ENCODE measurements at places on chromosomes 16 and 17.

GRCh38 chr16:29745121-29745852, 503 bp downstream of the C16orf54 start:
- no peak for DNase-seq

- DNase-seq = no peak
Observed at GRCh38 chr17:2436316-2436905, 35.6 kb upstream of the MNT start.

DNA sequence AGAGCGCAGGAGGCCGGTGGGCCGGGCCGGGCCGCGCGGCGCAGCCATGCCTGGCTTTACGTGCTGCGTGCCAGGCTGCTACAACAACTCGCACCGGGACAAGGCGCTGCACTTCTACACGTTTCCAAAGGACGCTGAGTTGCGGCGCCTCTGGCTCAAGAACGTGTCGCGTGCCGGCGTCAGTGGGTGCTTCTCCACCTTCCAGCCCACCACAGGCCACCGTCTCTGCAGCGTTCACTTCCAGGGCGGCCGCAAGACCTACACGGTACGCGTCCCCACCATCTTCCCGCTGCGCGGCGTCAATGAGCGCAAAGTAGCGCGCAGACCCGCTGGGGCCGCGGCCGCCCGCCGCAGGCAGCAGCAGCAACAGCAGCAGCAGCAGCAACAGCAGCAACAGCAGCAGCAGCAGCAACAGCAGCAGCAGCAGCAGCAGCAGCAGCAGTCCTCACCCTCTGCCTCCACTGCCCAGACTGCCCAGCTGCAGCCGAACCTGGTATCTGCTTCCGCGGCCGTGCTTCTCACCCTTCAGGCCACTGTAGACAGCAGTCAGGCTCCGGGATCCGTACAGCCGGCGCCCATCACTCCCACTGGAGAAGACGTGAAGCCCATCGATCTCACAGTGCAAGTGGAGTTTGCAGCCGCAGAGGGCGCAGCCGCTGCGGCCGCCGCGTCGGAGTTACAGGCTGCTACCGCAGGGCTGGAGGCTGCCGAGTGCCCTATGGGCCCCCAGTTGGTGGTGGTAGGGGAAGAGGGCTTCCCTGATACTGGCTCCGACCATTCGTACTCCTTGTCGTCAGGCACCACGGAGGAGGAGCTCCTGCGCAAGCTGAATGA, 606 bp downstream of the THAP11 start:
- no peak for DNase-seq

GRCh38 chr17:8056976-8057625, 18.2 kb downstream of the ALOX15B start:
- DNase-seq = no peak

- DNase-seq = no peak
Observed at GRCh38 chr16:19410435-19411171, 7.1 kb upstream of the TMC5 start.

- DNase-seq = no peak
Observed at GRCh38 chr16:89506791-89507191, 1.4 kb upstream of the SPG7 start.

DNA sequence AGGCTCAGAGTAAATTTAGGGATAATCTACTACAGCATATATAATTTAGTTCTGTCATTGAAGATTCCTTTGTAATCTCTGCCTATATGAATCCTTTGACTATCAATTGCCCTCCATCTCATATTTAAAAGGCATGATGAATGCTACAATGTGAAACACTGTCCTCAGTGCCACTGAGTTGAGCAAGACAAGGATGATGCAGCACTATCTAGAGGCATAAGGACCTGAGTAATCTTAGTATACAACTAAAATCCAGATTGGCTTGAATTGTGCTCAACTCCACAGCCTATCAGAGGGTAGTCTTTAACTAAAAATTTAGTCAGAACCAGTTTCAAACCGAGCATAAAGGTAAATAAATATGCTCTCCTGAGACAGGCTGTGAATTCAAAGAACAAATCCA, 11.6 kb upstream of the STRADA start:
- no peak for DNase-seq

- no peak for DNase-seq
Observed at GRCh38 chr16:31477220-31478216, 5.4 kb upstream of the SLC5A2 start.

DNA sequence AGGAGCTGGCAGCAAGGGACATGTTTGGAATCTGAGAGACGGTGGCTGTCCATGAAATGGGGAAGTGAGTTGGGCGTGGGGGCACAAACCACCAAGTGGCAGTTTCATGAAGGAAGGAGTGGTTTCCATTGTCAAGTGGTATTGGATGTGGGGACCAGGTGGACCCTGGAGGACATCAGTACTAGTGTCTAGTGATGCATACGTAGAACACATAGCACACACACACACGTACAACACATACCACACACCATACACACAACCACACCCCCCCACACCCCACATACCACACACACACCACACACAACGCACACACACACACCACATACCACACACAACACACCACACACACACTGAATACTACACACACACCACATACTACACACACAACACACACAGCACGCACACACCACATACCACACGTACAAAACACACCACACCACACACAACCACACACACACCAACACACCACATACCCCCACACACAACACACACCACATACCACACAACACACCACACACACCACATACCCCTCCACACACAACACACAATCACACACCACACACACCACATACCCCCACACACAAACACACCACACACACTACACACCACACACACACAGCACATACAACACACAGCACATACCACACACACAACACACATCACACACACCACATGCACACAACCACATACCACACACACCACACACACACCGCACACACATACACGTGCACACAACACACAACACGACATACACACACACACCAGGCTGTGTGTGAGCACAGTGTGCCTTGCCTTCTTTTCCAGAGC, 41.1 kb upstream of the GSE1 start:
- DNase-seq = no peak

- DNase-seq = no peak
Observed at GRCh38 chr16:50245417-50246298, 20.7 kb upstream of the ADCY7 start.

- peak; percentile 29 for DNase-seq
Observed at GRCh38 chr17:17663160-17664063, 17.8 kb upstream of the RAI1 start.

DNA sequence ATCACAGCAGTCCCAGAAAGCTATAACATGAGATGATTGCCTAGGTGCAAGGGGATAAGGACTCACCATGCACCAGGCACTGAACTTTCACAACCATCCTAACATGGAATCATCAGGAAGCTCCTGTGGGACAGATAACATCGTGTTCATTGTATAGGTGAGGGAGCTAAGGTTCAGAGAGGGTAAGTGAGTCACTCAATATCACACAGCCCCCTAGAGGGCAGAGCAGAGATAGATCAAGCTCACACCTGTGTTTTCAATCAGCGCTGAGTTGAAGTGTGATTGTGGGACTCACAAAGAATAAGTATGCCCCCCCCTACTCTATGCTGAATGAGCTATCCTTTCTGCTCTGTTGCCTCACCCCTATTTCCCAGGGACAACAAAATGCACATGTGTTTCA, 377.7 kb upstream of the ERCC4 start:
- DNase-seq = no peak

DNA sequence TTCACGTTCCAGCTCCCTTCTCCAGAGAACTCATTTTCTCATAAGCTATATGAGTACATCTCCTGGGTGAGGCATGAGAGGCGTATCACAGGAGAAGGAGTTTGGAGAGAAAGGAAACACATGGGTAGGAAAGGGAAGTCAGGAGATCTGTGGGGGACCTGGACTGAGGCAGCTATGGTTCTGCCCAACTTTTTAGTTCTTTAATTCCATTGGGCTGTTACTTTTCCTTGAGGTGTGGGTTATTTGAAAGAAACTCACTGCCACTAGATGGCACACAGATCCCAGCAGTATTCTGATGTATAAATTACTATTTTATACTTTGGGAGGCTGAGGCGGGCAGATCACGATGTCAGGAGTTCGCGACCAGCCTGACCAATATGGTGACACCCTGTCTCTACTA, 63.6 kb downstream of the NUP93 start:
- no peak for DNase-seq

GRCh38 chr16:79623062-79623461, 22.5 kb upstream of the MAF start:
- no peak for DNase-seq

GRCh38 chr16:2953706-2954627, 10.1 kb upstream of the KREMEN2 start:
- no peak for DNase-seq

DNA sequence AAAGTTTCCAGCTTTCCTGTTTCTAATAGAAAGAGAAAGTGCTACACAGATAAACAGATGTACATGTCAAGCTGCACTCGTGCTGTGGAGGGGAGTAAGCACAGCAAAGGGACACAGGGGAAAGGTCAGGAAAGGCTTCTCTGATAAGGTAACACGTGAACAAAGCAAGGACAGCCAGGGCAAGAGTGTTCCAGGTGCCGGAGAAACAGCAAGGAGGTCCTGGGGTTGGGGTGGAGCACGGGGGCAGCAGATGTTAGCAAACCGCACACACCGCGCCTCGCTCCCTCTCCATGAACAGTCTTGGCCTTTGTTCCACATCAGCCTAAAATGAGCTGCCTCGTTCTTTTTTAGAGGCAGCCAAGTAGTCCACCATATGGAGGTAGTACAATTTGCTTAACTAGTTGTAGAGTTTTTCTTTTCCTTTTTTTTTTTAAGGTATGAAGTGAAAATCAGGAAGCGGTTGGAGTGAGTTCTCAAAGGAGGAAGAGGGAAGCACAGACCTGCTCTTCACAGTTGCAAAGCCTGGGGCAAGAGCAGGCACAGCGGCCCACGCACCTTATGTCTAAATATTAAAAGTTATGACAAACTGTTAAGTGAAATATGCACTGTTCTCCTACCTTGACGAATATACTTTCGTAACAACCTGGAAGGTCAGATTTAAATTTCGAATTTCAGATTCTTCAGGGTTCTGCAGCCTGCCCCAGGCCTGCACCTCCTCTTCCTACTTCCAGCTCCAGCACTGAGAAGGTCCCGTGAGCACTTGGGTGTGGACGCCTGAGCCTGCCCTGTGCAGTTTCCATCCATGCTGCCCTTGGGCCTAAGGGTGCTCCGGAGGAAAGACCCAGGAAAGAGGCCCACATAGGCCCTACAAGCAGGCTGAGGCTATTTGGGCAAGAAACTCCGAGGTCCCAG, 41.5 kb upstream of the RPH3AL start:
- no peak for DNase-seq

- DNase-seq = no peak
Observed at GRCh38 chr16:70700101-70701020, 14.5 kb upstream of the MTSS2 start.

DNA sequence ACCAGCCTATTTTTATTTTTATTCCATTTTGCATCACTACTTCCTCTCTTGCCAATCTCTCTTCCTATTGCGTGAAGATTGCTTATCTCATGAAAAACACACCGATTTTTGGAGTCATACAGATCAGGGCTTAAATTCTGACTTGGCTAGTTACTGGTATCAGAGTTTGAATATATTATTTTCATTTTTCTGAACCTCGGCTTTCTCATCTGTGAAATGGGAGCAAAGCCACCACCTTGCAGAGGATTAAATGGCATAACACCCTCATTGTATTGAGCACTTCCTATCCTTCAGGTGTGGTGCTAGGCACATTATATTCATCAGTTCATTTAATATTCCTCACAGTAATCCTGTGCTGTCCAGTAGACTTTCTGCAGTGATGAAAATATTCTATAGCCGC, 208.8 kb downstream of the HAPSTR1 start:
- no peak for DNase-seq

DNA sequence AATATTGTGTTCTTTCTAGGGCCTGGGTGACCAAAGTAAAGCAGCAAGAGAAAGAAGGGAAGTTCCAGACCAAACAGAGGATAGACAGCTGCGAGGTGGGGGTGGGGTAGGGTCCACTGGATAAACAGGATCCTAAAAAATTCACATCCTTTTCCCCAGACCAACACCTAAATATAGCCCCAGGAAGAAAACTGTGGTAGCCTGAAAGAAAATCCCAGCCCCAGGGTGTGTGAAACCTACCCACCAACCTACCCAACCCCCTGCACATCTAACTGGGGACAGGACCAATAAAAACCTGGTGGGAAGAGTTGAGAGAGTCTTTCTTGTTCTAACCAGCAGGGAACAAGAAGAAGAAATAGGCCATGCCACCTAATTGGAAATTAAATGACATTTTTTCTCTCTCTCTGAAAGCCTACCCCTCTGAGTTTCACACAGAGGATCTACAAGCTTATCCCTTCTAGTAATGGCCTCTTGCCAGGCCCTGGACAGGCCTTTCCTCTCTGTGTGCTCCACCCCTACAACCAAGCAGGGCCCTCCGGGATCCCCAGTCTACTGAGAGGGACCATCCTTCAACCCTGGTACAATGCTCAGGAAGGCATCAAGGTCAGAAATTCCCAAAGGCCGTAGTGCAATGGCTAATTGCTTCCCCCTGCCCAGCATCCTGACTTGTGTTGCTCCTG, 12.0 kb downstream of the MYO18A start:
- no peak for DNase-seq

All from stimulated activated CD4-positive, alpha-beta T cell treated with anti-CD3 and anti-CD28 coated beads, Interleukin-1b, Interleukin-23, amount 100 ng/mL, for 1 hour (primary cell).